ENCODE measurements at places on chromosomes 5 and 9.

GRCh38 chr9:21028466-21028865, 3.0 kb downstream of the HACD4 start:
- peak; percentile 15 for DNase-seq

DNA sequence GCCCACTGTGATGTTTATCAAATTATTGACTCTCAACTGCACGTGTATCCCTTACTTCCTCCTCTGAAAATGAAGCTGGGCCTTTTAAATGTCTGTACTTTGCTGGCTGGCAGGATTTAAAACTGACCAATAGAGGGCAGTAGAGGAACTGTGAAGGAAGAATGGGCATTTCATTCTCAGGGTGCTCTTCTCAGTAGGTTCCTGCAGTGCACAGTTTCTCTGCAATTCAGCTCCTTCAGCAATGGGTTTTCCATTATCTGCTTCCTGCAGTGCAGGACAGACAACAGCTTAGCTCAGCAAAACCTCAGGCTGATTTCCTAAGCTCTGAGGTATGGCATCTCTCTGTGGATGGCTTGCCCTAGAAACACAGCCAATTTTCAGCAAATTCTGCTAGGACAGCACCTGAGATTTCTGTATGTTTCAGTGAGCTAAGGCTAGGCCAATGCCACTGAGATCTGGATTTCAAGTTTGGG, 298.4 kb upstream of the PRDM9 start:
- no peak for DNase-seq

GRCh38 chr9:99634186-99634585, 187.5 kb upstream of the NR4A3 start:
- DNase-seq: no peak

- no peak for DNase-seq
Measured at GRCh38 chr5:172178301-172178987, 9.6 kb downstream of the STK10 start.

- no peak for DNase-seq
Measured at GRCh38 chr9:101176384-101176783, 147.9 kb downstream of the PLPPR1 start.

DNA sequence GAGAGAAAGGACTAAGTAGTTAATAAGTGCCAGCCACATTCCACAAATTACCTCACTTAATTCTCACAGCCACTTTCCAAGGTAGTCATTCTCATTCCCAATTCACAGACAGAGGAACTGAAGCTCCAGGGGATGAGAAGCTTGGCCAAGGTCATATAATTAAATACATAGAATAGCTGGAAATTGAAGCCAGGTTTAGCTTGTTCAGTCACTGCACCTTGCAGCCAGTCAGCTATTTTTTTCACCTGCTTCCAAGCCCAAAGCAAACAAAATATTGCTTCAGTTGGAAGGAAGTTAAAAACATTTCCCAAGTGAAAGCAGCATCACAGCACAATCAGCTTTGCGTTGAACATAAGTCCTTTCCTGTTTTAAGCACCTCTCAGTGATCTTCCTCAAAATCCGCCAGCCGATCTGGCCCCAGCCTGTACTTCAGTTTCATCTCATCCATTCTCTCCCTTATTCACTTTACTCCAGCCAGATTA, 4.8 kb downstream of the ALDH1A1 start:
- no peak for DNase-seq

All from stimulated activated CD4-positive, alpha-beta T cell treated with anti-CD3 and anti-CD28 coated beads, Interleukin-4, amount 100 ng/mL, for 24 hours (primary cell).